Natural killer cell treated with Interleukin-12 subunit alpha and Interleukin-12 subunit beta and Interleukin-15 and Interleukin-18, amount 100 ng/mL, for 72 hours (primary cell): ENCODE measurements at places on chromosomes 1 and 21. TPM values are rescaled to one million over a fixed set of nuclear protein-coding genes. Genes with fewer than 3 reads are reported as not detected.

GRCh38 chr1:162530307-162530987, 31.1 kb upstream of the UAP1 start:
- no peak for DNase-seq

PRKAB2 gene
- 10.0 TPM for total RNA-seq

DNA sequence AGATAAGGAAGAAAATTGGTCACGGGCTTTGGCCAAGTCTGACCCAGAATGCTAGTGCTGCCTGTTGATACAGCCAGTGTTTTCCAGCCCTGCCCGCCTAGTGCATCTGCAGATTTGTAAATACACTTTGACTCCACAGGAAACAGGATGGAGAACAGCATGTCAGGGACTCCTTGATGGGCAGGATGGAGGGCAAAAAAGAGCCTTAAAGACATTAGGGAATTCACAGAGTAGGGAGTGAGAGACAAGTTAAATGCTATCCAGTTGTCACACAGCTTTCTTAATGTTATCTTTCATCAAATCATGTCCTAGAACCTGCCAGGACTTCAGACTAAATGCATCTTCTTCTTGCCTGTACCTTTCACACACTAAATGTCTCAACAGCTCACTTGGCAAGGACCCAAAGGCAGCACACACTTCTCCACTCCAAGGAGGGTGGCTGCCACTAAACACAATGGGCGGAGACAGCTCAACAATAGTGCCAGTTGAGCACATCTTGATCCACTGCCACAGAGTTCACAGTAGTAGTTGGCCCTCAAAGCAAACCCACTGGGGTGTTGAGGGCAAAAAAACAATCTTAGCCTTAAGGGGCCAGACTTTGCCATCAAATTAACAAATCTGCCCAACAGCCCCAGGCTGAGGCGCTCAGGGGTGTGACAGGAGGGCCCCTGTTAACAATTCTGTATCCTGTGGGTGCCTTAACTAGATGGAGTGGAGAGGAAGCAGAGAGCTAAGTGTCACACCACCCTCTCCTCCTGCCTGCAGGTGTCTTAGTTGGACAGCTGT, 2.7 kb downstream of the HIVEP3 start:
- no peak for DNase-seq

RER1 gene
- 161 TPM for total RNA-seq

HEYL gene
- not detected for total RNA-seq

DNA sequence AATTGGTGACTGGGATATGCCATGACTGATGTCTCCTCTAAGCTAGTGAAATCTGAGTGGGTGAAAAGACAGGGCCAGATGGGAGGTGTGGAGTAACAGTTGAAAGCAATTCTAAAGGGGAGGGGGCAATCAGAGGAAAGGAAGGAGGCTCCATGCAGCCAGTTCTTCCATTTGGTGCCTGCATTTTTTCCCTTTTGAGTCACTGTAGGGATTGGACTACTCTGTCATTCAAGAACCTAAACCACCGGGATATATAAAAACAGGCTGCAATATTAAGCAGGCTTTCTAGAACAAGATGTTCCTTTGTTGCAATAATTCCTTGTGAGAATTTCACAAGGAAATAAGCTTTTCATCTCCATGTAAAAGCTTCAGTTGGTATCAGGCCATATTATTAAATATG, 18.3 kb downstream of the CLIC6 start:
- no peak for DNase-seq

OR10T2 gene
- total RNA-seq, result not detected

DNA sequence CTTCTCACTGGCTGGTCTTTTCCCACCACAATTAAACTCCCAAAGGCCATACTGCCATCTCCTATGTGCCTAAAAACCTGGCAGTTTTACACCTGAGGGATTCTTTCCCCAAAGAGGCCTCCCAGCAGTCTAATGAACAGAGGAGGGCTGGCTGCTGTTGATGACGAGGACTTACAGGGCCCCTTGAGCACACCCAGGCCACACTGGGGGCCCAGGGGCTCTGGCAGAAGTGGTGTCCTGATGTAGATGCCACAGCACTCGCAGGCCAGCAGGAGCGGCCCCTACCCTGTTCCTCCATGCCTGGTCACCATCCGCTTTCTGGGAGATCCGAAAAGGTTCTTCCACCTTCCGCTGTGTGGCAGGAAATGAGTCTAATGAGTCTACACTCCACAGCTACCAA, 24.2 kb downstream of the POFUT2 start:
- no peak for DNase-seq

DNA sequence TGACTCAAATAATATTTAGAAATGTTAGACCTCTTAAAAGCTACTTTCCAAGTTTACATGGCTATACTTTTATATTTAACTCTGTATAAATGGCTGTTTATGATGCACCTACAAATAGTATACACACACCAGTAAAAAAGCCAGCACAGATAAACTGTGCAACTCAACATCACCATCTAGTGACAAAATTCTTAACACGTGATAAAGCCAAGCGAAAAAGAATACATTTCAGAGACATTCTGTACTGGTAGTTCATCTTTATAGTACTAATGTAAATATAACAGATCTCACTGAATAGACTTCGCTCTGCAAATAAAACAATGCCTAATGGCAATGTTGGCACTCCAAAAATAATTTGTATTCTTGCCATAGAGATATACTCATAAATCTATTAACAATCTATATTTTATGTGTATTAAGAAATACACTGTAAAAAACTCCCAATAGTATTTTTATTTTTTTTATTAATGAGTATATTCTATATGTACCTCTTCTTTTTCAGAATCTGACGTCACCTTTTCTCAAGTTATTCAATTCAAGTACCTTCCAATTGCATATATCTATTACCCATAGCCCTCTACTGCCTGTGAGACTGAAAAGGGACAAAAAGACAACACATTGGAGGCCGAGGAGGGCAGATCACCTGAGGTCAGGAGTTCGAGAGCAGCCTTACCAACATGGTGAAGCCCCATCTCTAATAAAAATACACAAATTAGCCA, 100.2 kb downstream of the DPYD start:
- no peak for DNase-seq

- peak; percentile 50 for DNase-seq
These were observed 257.4 kb downstream of the MATN1 start for GRCh38 chr1:30466026-30466425.

GRCh38 chr1:91699339-91699974, 186.5 kb downstream of the TGFBR3 start:
- no peak for DNase-seq

ATG4C gene
- 9.2 TPM for total RNA-seq

DNA sequence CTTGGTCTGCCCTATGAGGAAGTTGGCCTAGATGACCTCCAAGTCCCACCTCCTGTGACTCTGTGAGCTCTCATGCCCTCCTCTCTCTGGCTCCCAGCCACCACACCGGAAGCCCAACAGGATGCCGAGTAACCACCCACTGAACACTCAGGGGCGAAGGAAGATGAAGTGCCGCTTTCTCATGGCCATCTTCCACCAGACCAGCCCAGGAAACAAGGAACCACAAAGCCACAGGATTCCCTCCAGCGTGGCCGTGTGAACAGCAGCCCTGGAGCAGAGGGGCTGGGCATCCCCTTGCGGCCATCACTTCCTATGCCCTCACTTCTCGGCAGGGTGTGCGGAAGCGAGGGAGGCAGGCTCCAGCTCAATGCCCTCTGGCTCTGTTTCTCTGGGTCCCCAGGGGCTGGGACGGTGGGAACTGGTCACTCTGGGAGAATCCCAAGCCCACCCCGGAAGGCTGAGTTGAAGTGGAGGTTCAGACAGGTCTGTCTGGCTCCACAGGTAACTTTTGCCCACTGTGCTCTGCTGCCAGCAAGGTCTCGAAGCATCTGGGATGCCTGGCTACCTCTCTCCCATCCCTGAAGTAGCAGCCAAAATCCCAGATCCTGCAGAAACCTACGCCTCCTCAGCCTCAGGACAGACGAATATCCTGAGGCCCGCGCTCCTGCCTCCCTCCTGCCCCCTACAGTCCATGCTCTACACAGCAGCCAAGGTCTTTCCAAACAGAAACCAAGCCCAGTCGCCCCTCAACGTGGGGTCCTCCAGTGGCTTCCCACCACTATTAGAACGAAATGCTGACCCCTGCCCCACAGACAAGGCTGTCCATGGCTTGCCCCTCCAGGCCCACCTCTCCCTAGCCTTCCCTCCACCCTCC, 44.2 kb upstream of the ECE1 start:
- peak; percentile 93 for DNase-seq

LYSMD1 gene
- total RNA-seq, result 6.3 TPM

GRCh38 chr21:18499761-18500376, 96.3 kb upstream of the TMPRSS15 start:
- no peak for DNase-seq

GRCh38 chr1:96464066-96464465, 257.5 kb upstream of the PTBP2 start:
- no peak for DNase-seq

- DNase-seq, result no peak
These were observed 59.1 kb downstream of the FAAP20 start for GRCh38 chr1:2135441-2135841.

DNA sequence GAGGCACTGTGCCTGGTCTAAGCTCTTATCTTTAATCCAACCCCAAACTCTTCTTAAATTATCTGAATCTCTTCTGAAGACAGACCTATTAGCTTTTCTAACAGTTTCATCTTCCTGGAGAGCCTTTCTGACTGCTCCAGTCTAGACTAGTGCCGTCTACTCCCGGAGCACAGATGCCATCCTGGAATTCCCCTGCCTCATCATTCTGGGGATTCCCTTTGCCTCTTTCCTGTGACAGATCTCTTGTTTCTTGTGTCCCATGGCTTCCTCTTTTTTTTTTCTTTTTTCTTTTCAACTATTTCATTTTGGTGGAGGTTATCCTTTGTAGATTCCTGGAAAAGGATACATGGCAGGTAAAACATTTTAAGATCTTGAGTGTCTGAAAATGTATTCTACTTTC, 11.7 kb downstream of the SEMA4A start:
- no peak for DNase-seq

FAM43B gene
- not detected for total RNA-seq

DAB1 gene
- not detected for total RNA-seq

DNA sequence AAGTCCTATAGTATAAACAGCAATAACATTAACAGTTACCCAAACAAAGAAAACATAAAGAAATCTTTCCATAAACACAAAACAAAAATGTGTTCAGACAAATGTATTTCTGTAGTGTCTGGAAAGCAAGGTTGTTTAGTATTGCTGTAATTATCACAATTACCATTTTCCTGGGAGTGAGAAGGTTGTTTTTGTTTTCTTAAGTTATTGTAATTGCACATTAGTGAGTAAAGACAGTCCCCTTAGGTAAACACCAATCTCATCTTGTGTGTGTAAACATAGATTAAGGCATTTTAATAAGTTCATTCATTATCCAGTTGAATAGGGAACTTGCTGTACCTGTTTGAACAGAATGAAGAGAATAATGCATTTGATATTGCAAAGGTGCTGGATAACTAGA, 356.9 kb upstream of the ADGRL4 start:
- no peak for DNase-seq

- DNase-seq, result no peak
These were observed 71.0 kb downstream of the PDE9A start for GRCh38 chr21:42724226-42724920.

- DNase-seq, result no peak
These were observed 10.7 kb upstream of the HUNK start for GRCh38 chr21:31862078-31862477.

ERG gene
- total RNA-seq, result not detected

CELF3 gene
- not detected for total RNA-seq

- no peak for DNase-seq
These were observed 6.2 kb downstream of the KCNK1 start for GRCh38 chr1:233620065-233620464.

DNA sequence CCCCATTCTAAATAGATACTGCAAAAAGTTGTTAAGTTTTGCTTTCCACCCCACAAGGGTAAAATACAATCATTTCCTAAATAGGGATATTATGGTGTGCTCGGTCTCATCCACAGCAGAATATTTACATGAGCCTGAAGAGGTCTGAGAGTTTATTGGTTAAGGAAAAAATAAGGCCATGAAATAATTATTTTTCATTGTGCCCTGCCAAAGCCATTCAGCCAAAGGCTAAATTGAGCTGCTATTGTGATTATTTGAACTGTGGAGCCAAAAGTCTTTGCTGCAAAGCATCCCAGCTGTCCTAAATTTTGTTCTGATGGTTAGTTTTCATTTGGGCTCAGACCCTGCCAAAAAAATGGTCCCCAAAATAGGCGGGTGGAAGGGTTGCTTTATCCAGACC, 298.7 kb upstream of the ESRRG start:
- DNase-seq, result no peak

- no peak for DNase-seq
These were observed 13.8 kb downstream of the MIA3 start for GRCh38 chr1:222631611-222632208.

- peak; percentile 73 for DNase-seq
These were observed 74.7 kb downstream of the RUNX1 start for GRCh38 chr21:34974162-34974981.

DNA sequence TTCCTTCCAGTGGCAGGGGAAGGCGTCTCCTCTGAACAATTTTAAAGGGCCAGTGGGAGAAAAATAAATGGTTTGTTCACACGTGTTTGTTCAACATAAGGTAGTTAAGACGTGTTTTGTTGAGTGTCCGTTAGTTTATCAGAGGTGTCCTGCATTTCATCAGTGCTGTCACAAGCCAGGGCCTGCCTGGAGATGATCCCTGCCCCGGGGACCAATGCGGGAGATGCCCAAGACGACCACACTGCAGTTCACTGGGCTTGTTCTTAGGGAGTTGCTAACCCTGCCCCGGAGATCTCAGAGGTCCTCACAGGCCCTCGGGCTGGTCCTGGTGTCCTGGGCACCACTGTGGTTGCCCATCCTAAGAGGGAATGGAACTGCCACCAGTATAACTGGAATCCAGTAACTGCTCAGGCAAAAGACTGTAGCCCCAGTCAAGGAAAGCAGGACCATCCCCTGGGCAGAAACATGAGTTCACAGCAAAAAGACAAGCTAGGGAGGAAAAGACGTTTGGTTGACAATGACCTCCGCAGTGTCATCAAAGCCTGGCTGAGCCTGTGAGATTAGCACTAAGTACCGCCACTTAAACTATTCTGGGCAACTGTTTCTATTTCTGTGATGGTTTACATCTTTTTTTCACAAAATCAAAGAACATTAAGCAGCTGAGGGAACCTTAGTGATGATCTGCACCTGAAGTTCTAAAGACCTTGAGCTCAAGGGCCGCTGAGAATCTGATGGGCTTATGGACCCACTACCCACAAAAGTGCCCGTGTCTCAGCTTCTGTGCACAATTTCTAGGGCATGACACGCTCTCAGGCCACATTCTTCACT, 44.9 kb upstream of the LIN9 start:
- no peak for DNase-seq

GRCh38 chr21:21200103-21200938, 202.1 kb downstream of the NCAM2 start:
- DNase-seq, result peak; percentile 76

DNA sequence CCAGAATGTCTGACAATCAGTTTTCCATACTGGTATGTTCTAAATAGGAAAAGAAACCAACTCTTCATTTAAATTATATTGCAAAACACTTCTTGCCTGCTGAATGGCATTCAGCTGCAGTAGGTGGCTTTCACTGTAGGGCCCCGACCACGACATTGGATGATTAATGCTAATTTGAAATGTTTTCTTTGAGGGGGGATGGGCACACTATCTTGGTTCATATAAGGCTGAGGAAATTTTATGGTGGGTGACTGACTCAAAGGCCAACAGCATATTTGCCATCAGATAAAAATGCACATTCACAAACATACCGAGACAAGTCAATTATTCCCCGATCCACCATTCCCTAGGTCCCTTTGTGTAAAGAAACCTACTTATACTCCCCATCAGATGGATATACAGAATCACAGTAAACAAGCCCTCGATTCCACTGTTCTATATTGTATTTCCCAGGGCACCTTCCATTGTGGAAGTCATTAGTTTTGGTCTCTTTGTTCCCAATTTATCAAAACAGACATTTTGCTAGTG, 464.2 kb upstream of the DAB1 start:
- DNase-seq, result no peak

RAB25 gene
- not detected for total RNA-seq

RGS16 gene
- total RNA-seq, result 33.0 TPM
